Stomach (tissue), 19 donors: ENCODE measurements at places on chromosomes 1 and 21. TPM values are rescaled to one million over a fixed set of nuclear protein-coding genes. Genes with fewer than 3 reads are reported as not detected.

APP gene
- total RNA-seq, result 266 TPM

DNA sequence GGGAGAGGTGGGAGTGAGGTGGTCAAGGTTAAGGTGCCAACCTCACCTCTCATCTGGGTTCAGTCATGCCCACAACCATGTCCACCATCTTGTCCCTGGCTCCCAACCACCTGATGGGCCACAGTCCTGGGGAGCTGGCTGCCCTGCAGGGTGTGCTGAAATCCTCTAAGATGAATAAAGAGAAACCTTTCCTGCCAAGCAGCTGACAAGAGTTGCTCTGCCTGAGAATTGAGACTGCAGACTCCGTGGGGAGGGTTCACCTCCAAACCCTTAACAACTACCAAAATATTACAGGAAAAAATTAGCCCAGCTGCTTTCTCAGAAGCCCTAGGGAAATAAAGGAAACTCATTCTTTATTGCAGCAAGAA is 15.2 kb upstream of the FGR start:
- no peak for DNase-seq

DNA sequence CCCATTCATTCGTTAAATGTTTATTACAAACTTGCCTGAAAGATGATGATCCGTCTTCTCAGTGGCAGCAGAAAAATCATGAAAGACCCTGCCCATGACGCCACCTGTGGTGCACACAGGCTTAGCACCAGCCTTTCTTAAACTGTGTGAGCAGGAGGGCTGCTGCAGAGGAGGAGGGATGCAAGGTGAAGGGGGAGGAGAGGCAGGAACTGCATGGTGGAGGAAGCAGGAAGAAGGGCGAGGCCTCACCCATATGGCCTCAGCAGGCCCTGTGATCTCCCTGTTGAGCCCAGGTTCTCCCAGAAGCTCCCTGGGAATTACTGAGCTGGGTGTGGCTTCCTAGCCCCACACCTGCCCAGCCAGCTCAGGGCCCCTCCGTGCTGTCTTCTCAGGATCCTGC is 25.0 kb upstream of the RD3 start:
- DNase-seq, result peak; percentile 85

GRCh38 chr1:206608108-206608698 is 4.1 kb downstream of the EIF2D start:
- DNase-seq, result peak; percentile 47

MROH9 gene
- total RNA-seq, result not detected

DNA sequence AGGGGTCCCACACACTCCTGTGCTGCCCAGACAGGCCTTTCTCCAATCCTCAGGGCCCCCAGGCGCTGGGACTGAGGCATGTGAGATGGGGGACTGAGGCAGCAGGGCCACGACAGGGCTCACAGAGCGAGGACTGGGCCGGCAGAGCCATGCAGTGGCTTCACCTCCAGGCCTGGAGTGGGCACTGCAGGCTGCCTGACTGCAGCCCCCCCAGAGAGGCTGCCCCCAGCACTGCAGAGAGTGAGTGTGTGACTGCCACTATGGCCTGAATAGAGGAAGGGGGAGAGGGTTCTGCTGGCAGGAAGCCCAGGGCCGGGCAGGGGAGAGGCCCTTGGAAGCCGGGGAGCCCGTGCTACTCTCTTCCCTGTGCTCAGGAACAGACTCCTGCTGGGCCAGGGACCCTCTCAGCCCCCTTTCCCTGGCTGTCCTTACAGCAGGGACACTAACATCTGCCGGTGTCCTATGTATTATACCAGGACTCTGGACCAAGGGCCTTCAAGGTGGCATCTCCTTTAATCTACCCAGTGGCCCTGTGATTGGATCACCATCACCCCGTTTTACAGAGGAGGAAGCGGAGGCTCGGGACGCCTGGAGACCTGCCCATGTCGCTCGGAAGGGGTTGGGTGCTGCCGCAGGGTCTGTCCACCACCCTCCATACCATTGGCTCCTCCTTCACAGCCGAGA is 20.2 kb upstream of the PLEKHG5 start:
- no peak for DNase-seq

DNA sequence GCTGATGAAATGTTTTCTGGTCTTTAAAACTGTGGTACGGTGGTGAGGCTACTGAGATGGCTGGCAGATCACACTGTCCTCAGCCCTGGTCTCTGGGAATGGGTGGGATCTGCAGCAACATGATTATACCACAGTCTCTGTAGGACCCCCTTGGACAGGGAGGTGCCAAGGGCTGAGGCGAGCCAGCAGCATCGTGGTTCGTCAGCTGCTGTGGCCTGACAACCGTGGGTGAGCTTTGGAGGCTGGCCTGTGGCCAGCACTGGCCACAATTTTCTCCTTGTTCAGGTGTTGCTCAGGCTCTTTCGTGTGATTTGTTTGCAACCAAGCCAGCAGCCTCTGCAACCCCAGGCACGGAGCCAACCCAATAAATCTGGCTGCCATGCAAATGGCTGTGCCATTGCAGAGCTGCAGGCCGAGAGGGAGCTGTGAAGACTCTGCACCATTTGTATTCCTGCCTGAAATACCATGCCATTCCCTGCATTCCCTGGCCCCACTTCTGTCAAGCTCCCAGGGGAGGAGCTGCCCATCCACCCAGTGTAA is 70.9 kb downstream of the PCP4 start:
- peak; percentile 23 for DNase-seq

PWP2 gene
- 29.2 TPM for total RNA-seq

ADAMTS4 gene
- total RNA-seq, result 1.8 TPM

LIN28A gene
- total RNA-seq, result not detected

GRCh38 chr1:67651031-67651430 is 34.0 kb upstream of the GADD45A start:
- no peak for DNase-seq

GRCh38 chr21:45641480-45642035 is 2.0 kb upstream of the PCBP3 start:
- no peak for DNase-seq

- DNase-seq, result no peak
Measured at GRCh38 chr1:2800664-2801045, 838 bp downstream of the TTC34 start.

OPTC gene
- not detected for total RNA-seq

GRCh38 chr1:169618367-169618766 is 11.6 kb downstream of the SELP start:
- DNase-seq, result no peak

- DNase-seq, result peak; percentile 80
Measured at GRCh38 chr1:23627069-23627735, 64.4 kb upstream of the RPL11 start.

DNA sequence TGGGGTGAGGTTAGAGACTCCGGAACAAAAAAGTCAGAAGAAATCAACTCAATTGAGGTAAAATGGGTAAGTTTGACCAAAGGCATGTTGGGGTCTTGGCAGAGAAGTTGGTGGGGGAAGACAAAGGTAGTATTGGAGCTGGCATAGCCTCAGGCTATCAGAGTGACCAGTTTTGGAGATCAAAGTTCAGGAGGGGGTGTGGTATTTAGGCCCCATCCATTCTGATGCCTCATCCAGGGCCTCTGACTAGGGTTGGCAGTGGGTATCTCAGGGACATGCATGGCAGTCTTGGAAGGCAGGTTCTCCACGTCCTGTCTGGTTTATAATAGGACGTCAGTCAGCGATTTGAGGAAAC is 73.2 kb upstream of the TRABD2B start:
- no peak for DNase-seq

- DNase-seq, result peak; percentile 63
Measured at GRCh38 chr21:26070822-26071425, 99.6 kb downstream of the APP start.

OR2T35 gene
- not detected for total RNA-seq

- peak; percentile 60 for DNase-seq
Measured at GRCh38 chr1:226444901-226445300, 37.0 kb upstream of the PARP1 start.

- no peak for DNase-seq
Measured at GRCh38 chr1:208534979-208535378, 290.8 kb upstream of the PLXNA2 start.

TMEM50A gene
- total RNA-seq, result 49.6 TPM

DNA sequence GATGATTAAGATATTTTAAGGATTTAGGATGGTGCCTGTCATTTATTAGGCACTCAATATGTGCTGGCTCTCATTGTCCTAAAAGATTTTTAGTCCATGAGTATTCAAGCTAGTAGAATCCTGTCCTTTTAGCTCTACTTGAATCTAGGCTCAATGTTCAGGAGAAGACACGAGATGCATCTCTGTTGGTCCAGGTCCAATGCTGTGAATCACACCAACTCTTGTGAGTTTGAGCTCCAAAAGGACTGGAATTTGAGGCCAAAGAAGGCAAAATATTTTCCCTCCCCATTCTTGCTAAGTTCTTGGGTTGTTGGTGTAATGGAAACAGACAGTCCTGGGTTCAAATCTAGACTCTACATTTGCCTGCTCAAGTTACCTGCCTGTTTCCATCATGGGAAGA is 1.4 kb upstream of the PODN start:
- DNase-seq, result no peak

GRCh38 chr21:44700101-44701022 is 3.4 kb downstream of the KRTAP10-12 start:
- no peak for DNase-seq

CD52 gene
- 15.2 TPM for total RNA-seq

NEGR1 gene
- 7.5 TPM for total RNA-seq

DNA sequence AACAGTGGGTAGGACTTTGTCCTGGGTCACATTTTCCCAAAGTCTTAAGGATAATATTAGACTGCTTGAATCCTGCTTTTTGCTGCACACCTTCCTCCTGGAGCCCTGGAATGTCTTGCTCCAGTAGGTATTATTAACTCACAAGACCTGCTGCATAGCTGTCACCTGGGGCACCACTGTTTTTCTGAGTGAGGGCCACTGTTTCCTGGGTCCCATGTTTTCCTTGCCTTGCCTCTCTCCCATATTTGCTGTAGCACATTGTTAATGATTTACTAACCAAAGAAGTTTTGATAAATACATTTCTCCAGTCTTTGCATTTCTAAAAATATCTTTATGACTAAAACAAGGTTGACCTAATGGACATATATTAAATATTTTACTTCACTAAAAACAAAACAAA is 22.5 kb upstream of the FCAMR start:
- DNase-seq, result peak; percentile 64

- no peak for DNase-seq
Measured at GRCh38 chr1:52294580-52294979, 71.4 kb downstream of the CC2D1B start.

LCE6A gene
- not detected for total RNA-seq
